Left hindlimb (tissue), 1 donor: ENCODE measurements at places on chromosomes 16 and 17.
A peak's percentile ranks its signal among the peaks of the same experiment; 100 is the strongest.

- no peak for DNase-seq
Observed at GRCh38 chr17:45370949-45371413, 54.2 kb upstream of the MAP3K14 start.

DNA sequence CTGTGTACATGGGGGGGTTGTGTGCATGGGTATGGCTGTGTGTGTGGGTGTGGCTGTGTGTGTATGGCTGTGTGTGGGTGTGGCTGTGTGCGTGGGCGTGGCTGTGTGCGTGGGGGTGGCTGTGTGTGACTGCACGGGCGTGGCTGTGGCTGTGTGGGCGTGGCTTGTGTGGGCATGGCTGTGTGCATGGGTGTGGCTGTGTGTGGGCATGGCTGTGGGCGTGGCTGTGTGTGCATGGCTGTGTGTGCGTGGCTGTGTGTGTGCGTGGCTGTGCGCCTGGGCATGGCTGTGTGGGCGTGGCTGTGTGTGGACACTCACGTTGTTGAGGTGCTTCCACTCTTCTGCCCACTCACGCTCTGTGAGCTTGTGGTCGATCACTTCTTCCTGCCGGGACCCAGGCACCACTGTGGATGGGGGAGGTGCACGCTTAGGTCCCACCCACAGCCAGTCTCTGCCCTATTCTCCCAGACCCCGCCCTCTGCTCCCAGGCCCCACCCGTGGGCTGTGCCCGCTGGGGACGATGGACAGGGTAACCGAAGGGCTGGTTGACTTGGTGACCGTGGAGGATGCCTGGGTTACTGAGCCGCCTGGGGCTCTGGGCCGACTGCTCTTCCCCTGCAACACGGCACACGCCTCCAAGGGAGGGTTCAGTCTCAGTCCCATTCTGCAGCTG, 16.0 kb upstream of the PABPN1L start:
- DNase-seq: no peak

DNA sequence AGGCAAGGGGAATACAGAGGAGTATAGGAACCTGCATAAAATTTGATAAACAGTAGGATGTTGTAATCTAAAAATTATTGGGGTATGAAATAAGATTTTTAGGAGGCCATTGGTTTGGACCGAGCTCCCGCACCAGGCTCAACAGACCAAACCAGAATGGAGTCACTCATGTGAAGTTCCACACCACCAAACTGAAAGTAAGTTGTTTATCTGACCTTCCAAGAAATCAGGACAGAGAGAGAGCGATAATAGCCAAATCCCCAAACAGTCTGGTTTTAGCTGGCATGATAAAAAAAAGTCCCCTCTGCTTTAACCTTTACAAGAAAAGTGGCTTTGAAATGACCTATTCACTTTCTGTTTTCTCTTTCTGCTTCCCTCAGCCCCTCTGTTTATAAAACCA, 45.7 kb upstream of the SIAH1 start:
- no peak for DNase-seq

DNA sequence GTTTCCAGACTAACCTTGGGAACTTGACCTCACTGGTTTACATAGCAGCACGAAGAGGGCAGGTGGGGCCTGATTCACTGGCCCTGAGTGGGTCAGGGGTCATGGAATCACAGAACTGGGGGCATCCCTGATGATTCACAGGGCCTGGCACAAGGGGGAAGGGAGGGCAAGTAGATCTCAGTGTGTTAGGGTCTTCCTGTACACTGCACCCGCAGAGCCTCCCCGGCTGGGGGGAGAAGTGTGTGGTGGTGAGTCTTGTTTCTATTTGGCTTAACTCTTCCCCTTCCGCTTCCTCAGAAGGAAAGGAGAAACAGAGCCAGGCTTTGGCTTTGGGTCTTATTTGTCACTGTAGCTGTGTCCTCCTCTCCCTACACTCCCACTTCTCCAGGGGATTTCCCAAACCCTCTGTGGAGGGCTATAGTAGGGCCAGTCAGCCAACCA, 3.7 kb downstream of the STARD3 start:
- DNase-seq: no peak

DNA sequence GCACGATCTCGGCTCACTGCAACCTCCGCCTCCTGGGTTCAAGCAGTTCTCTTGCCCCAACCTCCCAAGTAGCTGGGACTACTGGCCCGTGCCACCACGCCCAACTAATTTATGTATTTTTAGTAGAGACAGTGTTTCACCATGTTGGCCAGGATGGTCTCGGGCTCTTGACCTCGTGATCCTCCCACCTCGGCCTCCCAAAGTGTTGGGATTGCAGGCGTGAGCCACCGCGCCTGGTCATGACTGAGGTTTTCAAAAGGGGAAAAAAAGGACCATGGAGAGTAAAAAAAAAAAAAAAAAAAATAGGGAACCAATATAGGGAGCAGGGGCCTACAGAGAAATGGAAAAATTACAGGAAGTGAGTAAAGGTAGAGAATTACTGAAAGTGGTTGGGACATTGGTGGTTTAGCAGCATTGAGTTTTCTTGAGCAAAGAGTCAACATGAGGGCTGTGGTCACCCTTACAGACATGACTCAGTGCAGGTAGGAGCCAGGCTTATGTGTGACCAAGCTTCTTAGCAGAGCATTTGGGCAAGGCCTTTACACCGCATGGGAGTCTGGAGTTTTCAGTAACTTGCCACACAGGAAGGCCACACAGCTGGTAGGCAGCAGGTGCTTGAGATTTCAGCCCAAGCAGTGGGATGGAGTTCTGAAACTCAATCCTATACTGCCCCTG, 447.3 kb downstream of the HS3ST3B1 start:
- DNase-seq: no peak

GRCh38 chr17:81011951-81012350, 20.3 kb downstream of the CHMP6 start:
- DNase-seq: peak; percentile 4

DNA sequence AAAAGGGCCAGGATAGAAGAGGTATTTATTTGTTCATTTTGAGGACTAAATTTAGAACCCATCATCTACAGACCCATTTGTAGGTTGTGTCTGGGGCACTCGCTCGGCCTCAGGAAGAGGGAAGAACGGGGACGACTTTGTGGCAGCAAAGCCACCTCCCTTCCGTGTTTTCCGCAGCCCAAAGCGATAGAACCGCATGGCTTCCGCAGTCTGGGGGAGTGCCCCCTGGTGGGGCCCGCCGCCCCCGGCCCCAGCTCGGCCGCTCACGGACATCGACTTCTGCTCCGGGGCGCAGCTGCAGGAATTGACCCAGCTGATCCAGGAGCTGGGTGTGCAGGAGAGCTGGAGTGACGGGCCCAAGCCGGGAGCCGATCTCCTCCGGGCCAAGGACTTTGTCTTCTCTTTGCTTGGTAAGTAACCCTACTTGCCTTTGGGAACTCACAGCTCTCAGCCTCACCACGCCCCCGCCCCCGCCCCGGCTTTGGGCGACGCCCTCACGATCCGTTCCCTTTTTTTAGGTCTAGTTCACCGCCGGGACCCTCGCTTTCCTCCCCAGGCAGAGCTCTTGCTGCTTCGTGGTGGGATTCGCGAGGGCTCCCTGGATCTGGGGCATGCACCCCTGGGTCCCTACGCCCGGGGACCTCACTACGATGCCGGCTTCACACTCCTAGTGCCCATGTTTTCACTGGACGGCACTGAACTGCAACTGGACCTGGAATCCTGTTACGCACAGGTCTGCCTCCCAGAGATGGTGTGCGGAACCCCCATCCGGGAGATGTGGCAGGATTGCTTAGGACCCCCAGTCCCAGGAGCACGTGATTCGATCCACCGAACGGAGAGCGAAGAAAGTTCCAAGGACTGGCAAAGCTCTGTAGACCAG, 681 bp downstream of the TMEM102 start:
- DNase-seq: no peak

DNA sequence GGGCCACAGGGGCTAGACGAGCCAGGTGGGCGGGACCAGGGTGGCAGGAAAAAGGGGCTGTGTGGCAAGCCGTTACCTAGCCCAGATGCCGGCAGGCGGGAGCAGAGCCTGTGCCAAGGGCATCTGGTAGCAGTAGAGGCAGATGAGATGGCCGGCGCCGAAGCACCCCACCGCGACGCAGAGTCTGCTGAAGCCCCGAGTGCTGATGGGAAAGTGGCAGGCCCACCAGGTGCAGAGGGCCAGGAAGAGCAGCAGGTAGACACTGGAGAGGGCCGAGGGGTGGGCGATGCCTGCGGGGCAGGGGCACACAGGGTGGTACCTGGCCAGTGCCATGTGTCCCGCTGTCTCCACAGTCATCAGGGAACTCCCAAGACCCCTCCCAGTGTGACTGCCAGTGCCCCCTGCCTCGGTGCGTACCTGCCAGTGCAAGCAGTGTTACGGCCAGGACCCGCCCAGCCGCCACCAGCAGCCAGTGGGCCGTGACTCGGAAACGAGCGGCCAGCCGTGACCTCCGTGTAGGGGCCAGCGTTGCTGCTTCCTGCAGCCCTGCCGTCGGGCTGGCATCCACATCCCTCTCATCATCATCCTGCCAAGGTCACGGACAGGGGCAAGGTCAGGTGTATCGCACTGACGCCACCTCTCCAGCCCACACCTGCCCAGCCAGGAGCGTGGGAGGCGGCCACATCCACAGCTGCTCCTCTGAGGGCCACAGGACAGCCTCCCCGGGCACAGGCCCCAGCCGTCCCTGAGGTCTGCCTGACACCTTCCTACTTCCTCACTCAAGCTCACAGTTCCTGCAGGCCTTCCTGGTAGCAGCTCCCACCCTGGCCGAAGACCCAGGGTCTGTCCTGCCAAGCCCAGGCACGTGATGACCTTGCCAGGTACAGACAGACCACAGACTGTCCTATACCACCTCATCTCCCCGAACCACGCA, 32.1 kb downstream of the CTU2 start:
- DNase-seq: no peak
